Effector memory CD4-positive, alpha-beta T cell (primary cell): ENCODE measurements at places on chromosomes 5 and 9.

- H3K4me1 ChIP-seq: no peaks in the 10 kb centered on the region
- no peak for DNase-seq
- no peaks in the 10 kb centered on the region for H3K27me3 ChIP-seq
- no peak overlapping the region for H3K4me3 ChIP-seq
- no peaks in the 10 kb centered on the region for H3K36me3 ChIP-seq
- no peak overlapping the region for H3K27ac ChIP-seq
Measured at GRCh38 chr5:149623473-149623872, 42.2 kb downstream of the ARHGEF37 start.

DNA sequence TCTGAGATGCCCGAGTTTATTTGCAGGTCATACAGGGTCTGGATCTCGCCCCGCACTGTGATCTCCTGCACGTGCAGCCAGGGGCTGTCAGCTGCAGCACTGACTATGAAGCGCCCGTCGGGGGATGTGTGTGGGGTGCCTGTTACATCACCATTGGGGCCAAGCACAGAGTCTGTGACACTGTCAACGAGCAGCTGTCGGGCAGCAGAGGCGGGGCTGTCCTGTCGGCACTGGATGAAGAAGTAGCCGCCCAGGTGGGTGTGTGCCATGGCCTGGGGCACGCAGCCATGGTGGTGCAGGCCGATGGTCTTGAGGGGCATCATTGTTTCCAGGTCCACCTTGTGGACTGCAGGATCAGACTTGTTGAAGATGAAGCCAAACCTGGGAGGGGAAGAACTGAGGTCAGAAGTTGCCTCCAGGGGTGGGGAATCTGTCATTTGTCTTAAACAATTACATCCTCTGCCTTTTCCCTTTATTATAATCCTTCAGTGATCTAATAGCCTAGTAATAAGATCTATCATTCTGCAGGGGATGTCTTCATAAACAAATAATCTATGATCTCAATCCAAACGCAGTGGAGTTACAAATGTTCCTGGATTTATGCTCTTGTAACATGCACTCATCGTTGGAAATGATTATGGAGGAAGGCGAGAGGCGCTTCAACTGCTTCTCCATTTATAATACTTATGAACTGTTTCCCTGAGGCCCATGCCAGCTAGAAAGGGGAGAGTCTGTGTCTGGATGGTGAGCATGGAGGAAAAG, 147.8 kb downstream of the HSPA4 start:
- no peaks in the 10 kb centered on the region for H3K27me3 ChIP-seq
- DNase-seq: no peak
- no peak overlapping the region for H3K27ac ChIP-seq
- no peak overlapping the region for H3K4me3 ChIP-seq

DNA sequence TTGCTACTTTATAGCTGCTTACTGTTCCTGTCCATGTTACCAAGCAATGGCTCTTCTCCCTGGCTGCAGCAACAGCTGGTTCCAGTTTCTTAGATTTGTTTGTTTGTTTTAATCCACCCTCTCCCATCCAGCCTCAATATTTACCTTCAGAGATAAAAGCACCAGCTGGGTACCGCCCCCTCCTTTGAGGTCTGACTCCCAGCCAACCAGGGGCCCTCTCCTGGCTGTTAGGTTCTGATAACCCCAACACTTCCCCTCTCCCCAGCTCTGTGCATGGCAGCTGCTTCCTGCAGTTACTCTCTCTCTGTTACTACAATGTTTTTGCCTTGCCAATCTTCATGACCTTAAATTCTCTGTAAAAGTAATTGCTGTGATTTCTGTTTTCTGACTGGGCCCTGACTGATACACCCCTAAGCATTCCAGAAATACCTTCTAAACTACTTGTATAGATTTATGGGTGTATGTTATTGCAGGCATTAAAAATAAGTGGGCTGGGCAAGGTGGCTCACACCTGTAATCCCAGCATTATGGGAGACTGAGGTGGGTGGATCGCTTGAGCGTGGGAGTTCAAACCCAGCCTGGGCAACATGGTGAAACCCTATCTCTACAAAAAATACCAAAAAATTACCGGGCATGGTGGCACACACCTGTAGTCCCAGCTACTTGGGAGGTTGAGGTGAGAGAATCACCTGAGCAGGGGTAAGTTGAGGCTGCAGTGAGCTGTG, 2.6 kb upstream of the GCNT1 start:
- no peaks in the 10 kb centered on the region for H3K36me3 ChIP-seq
- DNase-seq: no peak
- peaks cover 10% of the 10 kb centered on the region for H3K4me1 ChIP-seq
- no peak overlapping the region for H3K27ac ChIP-seq
- no peaks in the 10 kb centered on the region for H3K27me3 ChIP-seq

DNA sequence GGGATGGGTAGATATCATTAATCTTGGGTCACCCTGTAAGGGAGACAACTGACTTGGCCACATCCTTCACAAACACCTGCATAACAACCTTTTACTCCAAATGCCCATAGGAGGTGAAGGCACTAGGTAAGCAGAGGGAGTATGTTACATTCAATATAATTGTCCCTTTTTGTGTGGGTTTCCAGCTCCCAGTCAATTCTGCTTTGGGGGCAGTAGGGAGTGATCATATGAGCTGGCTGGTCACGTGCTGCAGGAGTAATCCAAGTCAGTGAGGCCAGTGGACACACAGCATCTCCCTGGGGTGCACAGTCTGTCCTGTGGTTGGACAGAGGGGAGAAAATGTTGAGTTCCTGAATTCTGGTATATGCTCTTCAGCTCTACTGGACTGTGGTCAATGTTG, 1.2 kb upstream of the AGXT2 start:
- H3K27me3 ChIP-seq: peaks cover 6% of the 10 kb centered on the region
- no peak overlapping the region for H3K27ac ChIP-seq
- no peak for DNase-seq
- no peaks in the 10 kb centered on the region for H3K36me3 ChIP-seq
- H3K4me1 ChIP-seq: no peaks in the 10 kb centered on the region
- H3K4me3 ChIP-seq: no peak overlapping the region

GRCh38 chr5:168736281-168736831, 157.2 kb upstream of the PANK3 start:
- H3K27ac ChIP-seq: no peak overlapping the region
- H3K36me3 ChIP-seq: no peaks in the 10 kb centered on the region
- no peaks in the 10 kb centered on the region for H3K4me1 ChIP-seq
- H3K4me3 ChIP-seq: no peak overlapping the region
